ENCODE measurements at places on chromosomes 6 and 20.

GRCh38 chr6:135530113-135530512, 32.6 kb upstream of the AHI1 start:
- DNase-seq = no peak

- DNase-seq = no peak
Measured at GRCh38 chr6:29295181-29295585, 6.3 kb upstream of the OR14J1 start.

DNA sequence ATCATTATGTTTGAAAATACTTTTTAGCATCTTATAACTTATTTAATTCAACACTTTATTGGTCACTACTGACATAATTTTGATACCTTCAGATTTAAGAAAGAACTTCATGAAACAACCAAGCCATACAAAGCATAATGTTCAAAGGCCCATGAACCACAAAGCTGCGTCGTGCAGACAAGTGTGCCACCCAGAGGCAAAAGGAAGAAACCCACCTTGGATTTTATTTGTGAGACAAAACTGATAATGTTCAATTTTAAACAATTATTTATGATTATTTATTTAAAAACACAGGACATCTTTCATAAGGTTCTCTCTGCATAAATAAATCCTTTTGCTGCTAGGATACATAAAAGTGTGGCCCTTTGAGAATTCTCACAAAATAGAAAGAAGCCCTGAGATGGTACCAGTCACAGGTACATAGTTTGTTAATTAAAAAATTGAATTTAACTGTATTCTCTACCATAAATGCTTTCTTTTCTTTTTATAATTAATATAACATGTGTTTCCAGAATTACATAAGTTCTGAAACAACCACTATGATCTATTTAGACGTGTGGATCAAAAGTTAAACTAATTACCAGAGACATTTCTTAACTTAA, 143.7 kb downstream of the RALGAPA2 start:
- no peak for DNase-seq

GRCh38 chr6:160049346-160049745, 72.3 kb upstream of the SLC22A1 start:
- no peak for DNase-seq

DNA sequence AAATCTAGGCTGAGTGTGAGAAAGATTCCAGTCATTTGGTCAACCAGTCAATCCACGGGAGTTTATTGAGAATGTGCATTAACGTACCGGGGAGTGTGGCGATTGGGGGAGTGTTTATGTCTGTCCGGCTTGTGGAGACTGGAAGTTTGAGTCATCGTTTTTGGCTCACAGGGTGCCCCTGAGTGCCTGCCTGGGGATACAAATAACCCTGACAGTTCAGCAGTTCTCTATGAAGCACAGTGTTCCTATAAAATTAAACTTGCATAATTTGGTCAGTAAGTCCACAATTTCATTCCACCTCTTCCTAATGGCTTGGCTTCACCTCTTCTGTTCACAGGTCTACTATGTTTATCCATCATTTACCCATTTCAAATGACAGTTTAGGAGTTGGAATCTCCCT, 72.6 kb upstream of the PLEKHG1 start:
- no peak for DNase-seq

DNA sequence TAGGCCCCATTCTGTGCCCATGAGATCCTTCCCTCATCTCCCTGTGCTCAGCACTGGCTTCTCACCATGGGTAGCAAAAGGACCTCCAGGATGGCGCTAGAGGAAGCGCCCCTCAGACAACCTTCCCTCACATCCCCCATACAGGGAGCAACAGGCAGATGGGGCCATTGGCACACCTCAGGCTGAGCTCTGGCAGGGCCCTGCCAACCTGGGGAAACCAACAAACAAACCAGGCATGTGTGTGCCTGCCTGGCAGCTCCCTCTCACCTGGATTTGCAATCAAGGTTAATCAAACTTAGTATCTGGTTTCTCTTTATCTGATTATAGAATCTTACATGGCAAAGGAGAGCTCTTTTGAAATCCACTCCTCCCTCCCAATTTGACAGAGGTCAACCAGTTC, 134.9 kb downstream of the SLC23A2 start:
- DNase-seq = no peak

DNA sequence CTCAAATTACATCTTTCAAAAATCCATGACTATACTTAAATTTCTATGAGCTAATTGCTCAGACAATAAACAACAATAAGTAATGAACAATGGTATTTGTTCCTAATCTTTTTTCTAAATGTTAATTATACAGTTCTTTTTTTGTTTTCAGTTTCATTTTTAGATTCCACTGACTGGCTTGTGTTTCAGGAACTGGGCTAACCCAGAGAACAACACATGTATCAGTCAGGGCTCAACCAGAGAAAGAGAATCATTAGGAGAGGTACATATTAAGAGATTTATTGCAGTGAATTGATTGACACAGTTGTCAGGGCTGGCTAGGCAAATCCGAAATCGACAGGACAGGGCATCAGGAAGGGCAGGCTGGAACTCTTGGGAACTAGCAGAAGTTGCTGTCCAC, 182.8 kb downstream of the GRM1 start:
- DNase-seq = no peak

- no peak for DNase-seq
Measured at GRCh38 chr6:162854228-162854627, 126.5 kb downstream of the PACRG start.

GRCh38 chr20:61316346-61316745, 64.3 kb downstream of the CDH4 start:
- DNase-seq = no peak

DNA sequence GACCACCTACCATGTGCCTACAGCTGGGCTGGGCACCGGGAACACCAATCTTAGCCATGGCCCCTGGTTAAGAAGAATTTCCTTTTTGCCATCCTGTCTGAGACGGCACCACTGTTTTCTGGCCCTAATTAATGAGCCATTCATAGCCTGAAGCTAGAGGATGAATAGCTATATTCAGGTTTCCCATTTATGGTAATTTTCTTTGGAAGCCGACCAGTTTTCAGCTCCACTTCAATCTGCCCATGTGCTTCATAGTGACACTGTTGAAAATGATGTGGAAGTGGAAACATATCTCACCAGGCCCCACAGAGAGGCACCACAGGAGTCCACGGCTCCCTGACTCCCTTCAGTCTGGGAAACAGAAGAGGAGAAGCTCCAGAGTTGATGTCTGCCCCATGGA, 22.6 kb upstream of the ULBP3 start:
- no peak for DNase-seq

- peak; percentile 15 for DNase-seq
Measured at GRCh38 chr20:2005831-2006426, 12.1 kb upstream of the PDYN start.

- no peak for DNase-seq
Measured at GRCh38 chr6:99979953-99980352, 14.1 kb downstream of the MCHR2 start.

DNA sequence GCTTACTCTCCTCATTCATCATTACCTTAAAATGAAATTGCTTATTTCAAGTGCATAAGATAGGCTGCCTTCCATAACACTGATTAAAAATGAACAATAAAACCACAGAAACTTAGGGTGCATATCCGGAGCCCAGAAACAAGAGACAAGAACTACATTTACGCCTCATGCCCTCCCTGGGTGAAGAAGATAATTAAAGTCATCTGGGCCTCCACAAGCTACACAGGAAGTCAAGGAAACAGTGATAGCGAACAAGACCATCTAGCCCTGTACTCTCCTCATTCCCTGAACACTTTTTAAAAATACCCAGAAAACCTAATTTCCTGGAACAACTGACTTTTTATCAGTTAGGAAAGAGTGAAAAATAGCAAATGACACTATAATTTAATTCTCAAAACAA, 6.3 kb downstream of the SOD2 start:
- no peak for DNase-seq

DNA sequence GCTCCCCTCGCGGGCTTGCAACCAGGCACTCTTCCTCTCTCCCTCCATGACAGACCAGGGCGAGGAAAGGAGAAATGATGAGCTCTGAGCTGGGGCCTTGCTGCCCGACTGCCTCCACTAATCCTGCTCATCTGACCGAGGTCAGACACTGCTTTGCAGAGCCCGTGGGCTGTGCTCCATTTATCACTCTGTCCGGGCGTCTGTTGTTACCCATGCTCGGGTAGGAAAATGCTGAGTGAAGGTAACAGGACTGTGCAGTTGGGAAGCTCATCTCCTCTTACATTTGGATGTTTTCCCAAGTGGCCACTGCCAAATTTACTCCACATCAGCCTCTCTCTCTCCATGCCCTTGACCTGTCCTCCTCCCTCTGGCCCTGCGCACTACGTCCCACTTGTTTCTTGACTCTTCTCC, 14.6 kb downstream of the RPS6KA2 start:
- DNase-seq = no peak

- DNase-seq = no peak
Measured at GRCh38 chr20:57020364-57020763, 246.1 kb downstream of the BMP7 start.

- no peak for DNase-seq
Measured at GRCh38 chr6:138088326-138088762, 18.9 kb downstream of the PERP start.

- no peak for DNase-seq
Measured at GRCh38 chr20:44204156-44204831, 6.3 kb downstream of the OSER1 start.

- no peak for DNase-seq
Measured at GRCh38 chr20:59583428-59584277, 20.7 kb upstream of the PHACTR3 start.

Data from T-helper 1 cell (primary cell).